ENCODE measurements at places on chromosomes 4 and X.

DNA sequence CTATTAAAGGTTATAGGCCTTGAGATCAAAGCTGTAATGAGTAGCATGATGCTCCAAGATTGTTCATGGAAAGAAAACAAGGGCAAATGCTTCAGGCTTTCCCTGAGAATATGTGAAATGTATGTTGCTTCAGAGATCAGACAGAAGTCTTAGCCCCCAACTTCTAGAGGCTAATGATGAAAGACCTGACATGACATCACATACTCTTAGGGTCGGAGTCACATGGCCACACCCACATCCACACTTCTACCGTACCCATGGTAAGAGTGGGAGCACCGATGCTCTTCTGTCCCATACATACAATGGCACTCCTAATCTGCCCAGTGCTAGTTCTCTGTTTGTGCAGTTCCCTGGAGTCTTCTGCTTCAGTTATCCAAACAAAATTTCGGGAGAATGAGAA lies 111.9 kb upstream of the ACSL4 start:
- DNase-seq = no peak

DNA sequence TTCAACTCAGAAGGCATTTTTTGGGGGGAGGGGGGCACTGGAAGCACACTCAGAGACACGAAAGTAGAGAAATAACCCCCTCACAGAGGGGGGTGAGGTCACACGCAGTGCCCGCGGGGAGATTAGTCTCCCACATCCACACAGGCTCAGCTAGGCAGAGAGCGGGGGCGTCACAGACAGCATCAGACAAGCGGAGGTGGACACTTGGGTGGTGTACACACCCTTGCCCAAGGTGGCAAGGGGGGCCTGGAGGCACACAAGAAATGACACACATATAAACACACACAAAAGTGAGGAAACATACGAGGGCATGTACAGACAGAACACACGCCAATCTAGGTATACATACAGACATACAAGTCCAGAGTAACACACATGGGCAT lies 637 bp upstream of the SYN1 start:
- no peak for DNase-seq

DNA sequence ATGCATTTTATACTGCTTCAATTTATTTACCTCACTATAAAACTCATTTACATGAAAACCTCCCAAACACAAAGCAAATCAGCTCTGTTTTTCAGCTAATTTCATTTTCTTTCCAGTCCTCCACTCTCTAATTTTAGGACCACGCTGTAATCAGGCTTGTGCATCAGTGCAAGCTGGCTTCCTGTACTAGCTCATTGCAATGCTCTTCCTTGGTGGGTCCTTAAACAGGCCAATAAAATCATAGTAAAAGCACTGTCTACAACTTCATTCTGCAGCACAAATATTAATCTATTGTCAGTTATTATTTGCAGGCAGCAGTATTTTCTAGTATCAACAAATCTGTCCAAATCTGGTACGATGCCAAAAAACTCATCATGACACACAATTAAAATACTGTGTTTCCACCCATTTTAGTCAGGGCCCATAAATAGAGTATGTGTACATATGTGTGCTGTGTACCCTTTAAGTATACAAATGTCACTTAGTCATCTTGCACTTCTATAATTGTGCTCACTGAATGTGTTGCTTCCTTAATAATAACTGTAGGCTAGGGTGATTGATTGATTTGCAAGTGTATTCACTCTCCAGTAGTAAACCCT lies 178.2 kb upstream of the HCCS start:
- no peak for DNase-seq

DNA sequence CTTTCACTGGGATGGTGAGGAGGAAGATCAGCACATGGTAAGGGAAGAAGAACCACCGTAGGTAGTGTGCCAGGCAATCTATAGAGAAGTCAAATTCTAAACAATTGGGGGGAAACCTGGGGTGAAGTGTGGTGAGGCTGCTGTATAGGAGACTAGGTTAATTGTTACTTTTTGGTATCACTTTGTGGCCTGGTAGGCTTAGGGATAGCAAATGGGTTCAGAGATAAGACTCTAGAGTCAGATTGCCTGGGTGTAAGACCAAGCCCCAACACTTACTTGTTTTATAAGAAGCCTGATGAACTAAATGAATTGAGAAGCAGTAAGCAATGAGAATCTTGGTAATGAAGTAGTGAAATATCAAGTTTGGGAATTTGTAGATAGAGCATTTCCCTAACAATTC lies 8.7 kb downstream of the SMAD1 start:
- DNase-seq = no peak

DNA sequence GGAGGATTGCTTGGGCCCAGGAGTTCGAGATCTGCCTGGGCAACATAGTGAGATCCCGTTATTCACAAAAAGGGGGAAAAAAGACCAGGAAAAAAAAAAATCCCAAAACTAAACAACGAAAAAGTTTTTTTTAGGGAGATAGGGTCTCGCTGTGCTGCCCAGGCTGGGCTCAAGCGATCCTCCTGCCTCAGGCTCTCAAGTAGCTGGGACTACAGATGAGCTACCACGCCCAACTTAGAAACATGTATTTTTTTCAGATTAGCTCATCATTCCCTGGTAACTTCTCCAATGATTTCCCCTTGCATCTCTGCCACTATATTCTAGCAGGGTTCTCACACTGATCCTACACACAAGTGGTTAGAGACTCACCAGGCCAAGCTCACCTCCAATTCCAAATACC lies 24.4 kb upstream of the IRAK1 start:
- DNase-seq = no peak

DNA sequence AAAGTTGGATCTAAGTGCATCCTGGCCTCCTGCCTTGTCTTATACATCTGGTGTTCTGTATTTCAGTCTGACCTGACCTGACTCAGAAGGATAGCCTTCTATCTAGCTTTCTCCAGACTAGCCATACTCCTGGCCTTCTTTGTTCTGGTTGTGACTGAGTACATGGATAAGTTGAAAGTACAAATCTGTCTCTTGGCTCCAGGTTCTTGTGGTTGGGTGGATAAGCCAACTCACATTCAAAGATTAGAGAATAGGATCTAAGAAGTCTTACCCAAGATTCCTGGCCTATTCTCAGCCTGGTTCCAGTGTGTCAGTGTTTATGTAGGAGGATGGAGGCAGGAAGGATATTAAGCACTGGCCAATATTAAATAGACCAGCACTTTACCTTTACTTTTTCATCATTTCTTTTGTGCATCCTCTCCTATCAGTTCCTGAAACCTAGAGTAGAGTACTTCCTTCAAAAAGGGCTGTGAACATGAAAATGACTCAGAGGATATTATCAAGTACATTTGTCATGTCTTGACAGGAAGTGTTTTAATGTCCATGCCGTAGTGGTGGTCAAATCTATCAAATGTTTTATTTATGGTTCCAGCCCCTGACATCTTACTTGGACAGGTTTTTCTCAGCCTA lies 123.5 kb downstream of the IL15 start:
- DNase-seq = no peak

DNA sequence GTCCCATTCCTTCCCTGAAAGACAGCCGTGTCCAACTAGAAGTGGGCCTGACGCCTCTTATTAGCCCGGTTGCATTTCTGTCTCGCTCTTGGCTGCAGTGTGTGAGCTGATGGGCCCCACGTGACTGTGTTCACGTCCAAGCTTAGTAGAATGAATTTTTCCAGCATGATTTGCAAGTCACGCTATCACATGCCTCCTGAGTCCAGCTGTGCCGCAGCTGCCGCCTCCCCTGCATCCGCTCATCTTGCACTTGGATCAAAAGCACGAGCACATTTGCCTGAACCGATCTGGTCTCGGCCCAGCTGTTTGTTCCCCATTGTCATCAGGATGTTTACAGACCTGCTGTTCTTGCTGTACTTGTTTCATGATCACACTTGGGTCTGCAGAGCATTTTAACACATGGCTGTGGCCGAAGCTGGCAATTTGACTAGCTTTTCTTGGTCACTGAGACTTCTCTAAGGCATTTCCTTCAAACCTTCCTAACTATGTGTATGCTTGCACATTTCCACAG lies 126.5 kb downstream of the KIT start:
- DNase-seq = no peak

- no peak for DNase-seq
These were observed 129.8 kb downstream of the TBC1D19 start for GRCh38 chr4:26713563-26714151.

DNA sequence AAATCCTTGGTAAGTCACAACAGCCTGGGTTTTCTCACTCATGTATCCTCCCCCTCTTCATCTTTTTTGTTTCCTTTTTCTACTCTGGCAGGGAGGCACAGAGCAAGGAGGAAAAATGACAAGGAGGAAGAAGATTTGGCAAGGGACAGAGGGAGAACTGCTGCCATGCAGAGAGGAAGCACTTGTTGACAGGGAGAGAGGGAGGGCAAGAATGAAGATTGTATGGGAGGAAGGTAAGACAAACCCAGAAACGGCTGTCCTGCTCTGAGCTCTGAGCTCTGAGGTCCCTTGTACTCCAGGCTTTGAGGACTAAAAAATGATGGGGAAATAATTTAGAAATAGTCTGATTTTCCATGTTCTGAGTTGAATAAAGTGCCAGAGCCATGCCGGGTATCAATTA lies 123.9 kb downstream of the DCHS2 start:
- no peak for DNase-seq

All from MV-4-11 (cell line).